Progenitor cell of endocrine pancreas (in vitro differentiated cells): ENCODE measurements at places on chromosomes 12 and 14.

- DNase-seq: no peak
Observed at GRCh38 chr12:69095765-69096477, 143.4 kb upstream of the CPSF6 start.

GRCh38 chr12:19449814-19450213 lies 10.5 kb downstream of the AEBP2 start:
- DNase-seq: no peak

DNA sequence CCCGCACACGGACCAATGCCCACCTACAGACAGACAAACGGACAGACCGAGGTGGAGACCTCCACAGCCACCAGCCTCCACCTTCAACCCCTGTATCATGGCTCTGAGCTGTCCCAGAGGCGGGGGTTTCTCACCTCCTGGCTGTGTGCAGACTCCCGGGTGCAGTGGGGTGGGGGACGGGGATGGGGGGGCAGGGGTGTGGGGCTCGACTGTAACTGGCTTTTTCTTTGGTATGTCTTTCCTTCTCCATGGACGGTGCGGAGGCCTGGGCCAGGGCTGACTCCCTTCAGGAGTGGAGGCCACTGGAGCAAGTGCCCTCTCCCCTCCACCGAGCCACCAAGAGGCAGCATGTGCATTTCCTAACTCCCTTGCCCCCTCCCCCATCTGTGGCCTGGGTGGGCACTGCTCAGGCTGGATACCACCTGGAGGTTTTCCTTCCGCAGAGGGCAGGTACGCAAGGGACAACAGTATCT lies 122.6 kb downstream of the ESRRB start:
- DNase-seq: no peak

DNA sequence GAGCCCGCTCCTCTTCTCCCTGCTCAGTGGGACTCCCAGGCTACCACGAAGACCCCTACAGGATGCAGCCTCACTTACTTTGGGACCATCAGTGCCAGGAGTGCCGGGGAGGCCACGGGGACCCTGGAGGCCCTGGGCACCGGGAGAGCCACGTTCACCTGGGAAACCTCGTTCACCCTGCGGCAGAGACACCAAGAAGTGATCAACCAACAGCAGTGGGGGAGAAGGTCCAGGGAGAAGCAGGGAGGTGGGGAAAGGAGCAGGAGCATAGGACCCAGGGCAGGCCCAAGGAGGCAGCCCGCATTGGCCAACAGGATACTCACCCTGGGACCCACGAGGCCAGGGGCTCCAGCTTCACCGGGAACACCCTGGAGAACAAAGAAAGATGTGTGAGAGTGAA lies 19.4 kb downstream of the TMEM106C start:
- no peak for DNase-seq

DNA sequence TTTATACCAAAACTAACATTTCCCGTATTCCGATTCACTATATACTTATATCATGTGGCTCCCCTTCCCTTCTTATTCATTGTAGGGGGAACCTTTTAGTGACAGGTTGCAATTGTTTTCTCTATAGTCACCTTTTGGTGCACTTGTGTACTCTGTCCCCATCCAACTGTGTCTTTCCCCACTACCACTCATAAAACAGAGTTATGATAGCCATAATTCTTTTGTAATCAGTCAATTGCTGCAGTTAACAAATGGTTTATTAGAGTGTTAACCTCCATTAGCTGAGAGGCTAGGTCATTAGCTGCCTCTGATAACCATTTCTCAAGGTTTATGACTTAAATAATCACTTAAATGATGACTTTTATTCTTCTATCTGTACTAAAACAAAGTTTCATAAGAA lies 338.1 kb upstream of the SEL1L start:
- DNase-seq: no peak

DNA sequence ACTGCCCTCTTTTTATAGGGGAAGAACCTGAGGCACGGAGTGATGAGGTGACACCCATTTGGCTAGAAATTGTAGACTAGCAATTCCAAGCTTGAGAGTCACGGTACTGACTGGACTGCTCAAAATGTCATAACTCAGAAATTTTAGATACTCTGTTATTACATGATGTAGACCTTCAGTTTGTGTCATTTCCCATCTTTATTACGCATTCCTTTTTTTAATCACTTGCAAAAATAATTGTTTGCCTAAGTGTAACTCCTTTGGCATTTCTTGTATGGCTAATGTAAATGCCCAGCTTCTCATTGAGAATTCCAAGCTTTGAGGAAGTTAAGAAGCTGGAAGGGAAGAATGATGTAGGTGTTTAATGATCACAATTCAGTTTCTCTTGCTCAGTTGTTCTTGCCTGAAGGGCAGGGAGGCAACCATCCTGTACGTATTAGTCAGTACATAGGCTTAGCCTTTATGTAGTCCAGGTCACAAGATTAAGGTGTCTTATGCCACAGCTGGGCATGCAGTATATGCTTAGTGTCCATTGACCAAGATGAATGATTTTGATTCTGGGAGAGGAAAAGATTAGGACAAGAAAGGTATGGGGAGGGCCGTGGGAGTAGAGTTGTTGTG lies 68.2 kb upstream of the EVL start:
- DNase-seq: no peak

- DNase-seq: peak; percentile 95
Observed at GRCh38 chr12:52050758-52051541, at the start of gene NR4A1. Gene NR4A1, plus strand, starts transcription at chr12:52051442. Its CDS starts 2,887 bp downstream, at chr12:52054329.

- DNase-seq: no peak
Observed at GRCh38 chr12:121170611-121171260, 38.1 kb downstream of the P2RX7 start.

GRCh38 chr14:35985474-35986218 lies 159.5 kb downstream of the BRMS1L start:
- DNase-seq: no peak
